ENCODE measurements at places on chromosomes 5 and 9. TPM values are rescaled to one million over a fixed set of nuclear protein-coding genes. Genes with fewer than 3 reads are reported as not detected.

DNA sequence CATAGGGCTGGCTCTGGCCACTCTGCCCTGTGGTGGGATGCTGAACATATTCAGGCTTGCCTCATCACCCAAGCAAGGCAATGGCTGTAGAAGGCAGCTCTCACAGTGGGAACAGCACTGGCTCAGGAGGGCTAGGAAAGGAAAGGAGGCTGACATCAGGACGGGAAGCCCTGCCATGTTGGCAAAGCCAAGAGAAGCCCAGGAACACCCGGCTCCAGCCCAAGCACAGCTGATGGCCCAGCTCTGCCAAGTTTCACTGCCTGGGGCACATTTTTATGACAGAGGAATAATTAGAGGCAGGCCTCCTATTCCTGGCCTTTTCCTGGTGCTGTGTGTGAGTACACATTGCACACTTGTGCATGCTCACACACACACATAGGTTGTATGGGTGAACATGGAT is 163.6 kb upstream of the SMIM23 start:
- no peak for DNase-seq

DNA sequence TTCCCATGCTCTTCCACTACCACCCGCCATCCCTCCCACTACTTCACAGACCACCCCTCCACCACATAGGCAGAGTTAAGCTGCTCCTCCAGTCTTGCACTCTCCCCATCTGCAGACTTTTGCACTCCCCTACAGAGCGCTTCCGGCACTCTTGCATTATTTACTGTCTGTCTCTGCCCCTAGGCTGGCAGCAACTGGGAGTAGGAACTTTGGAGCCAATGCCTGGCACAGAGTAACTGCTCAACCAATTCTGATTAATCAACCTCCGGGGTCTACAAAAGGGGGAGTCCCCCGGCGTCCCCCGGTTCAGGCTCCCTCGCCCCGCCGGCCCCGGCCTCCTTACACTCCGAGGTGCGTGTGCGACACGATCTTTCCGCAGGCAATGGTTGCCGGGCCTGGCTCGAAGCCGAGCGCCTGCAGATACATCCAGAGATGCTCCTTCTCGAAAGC is 498 bp downstream of the HAUS6 start:
- no peak for DNase-seq

SLC45A2 gene
- 0.40 TPM for polyA plus RNA-seq

GRCh38 chr5:142390334-142390733 is 65.5 kb upstream of the SPRY4 start:
- DNase-seq: no peak

GRCh38 chr5:88792144-88792840 is 90.7 kb downstream of the MEF2C start:
- no peak for DNase-seq

DNA sequence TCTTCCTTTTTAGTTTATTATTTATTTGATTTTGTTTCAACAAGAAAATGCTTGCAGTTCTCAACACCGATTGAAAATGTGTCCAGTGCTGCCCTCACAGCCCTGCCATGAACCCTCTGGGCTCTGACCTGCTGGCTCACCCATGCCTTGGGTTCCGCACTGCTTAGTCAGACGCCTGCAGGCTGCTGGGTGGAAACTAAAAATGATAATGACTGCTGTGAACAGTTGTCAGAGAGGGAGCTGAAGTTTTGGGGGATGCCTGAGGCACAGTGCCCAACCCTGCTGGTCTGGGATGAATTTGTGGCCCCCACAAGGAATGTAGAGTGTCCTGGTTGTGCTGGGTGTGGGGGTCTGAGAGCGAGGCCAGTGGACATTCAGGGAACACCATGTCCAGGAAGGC is 22.2 kb upstream of the CFAP157 start:
- DNase-seq: no peak

GRCh38 chr9:110086537-110086936 is 121.4 kb downstream of the C9orf152 start:
- DNase-seq: no peak

GRCh38 chr5:155595791-155596190 is 582.2 kb downstream of the KIF4B start:
- no peak for DNase-seq

DNA sequence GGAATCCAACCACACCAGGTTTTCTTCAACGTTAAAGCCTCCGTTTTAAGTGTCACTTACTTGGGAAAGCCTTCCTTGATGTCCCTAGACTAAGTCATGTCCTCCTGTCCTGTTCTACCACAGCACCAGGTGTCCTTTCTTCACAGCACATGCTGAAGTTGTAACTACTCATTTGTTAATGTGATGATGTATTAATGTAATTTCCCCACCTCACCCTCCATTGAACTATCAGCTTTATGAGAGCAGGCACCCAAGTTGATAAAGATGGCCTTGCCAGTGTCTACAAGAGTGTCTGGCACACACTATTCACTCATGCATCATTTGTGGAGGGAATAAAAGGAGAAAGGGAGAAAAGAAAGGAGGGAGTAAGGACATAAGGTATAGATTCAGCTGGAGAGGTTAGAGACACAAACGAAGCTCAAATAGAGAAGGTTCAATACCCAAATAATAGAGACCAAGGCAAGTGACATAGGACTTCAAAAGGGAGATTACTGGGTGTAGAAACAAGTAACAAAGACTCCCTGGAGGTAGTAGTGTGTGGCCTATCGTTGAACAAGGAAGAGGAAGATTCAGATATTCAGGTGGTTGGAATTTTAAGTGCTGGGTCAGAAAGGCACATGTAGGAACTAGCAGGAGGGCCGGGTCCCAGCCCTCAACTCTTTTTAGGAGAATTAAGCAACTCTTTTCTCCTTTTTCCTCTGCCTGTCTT is 6.6 kb downstream of the ITK start:
- no peak for DNase-seq

GABRG2 gene
- polyA plus RNA-seq: 0.04 TPM

DNA sequence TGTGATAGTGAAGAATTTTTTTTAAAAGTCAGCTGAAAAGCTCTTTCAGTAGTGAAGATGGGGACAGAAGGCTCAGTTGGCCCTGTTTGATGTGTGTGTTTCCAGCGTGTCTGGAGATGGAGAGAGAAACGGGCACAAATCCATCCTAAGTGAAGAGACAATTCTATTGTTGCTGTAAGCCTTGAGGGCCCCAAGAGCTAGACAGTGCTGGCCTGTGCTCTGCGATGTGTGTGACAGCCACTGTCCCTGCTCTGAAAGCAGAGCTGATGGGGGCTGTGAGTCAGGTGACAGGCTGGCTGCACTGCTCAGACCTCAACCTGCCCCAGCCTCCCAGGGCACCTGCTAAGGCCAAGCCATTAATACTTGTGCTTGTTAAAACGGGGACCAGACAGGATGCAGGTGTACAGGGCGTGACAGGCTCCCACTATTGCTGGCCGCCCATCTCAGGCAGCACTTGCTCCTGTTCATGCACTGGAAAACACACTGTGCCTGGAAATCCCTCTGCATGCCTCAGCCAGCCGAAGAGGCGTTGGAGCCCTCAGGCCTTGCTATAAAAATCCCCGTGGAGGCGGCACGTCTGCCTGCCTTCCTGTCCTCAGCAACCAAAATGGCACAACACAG is 44.6 kb upstream of the SEMA4D start:
- no peak for DNase-seq

DNA sequence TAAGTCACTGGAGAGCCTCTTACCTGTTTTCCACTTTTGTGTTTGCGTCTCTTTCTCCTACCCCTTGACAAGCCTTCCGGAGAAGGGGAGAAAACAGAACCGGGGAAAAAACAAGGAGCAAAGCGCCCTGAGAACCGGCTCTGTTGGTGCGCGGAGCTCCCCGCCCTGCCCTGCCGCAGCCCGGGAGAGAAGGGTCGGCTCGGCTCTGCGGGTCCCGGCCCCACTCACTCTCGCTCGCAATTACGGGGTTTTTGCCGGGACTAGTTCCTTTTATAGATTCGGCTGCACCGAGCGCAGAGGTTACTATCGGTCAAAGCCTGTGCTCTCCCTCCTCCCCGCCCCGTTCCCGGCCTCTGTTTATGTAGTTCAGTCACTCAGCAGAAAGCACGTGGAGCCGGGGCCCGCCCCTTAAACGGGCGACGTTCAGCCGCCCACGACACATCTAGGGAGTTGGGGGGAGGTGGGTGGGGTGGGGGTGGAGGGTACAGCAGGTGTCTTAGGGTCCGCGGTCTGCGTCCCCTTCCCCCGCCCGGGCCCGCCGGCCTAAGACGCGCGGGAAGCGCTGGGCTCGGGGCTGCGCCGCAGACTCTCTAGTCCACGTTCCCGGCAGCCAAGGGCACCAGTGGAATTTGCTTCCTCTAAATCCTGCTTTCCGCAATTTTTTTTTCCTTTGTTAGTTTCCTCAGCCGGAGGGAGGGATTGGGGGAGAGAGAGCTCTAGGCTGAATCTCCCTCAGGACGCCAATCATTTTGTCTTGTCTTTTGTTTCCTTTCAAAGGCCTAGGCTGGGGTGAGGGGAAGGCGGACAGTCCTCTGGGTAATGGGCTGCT is at the start of gene ABCA1:
Gene ABCA1, minus strand, starts transcription at position 244 of the 829 bp plus-strand sequence. CDS start 24,476 bp downstream, outside the sequence.
- DNase-seq: peak; percentile 87

HEMGN gene
- polyA plus RNA-seq: 3.3 TPM

FOXD1 gene
- polyA plus RNA-seq: 13.3 TPM

GRCh38 chr5:173954671-173955521 is 34.1 kb upstream of the C5orf47 start:
- DNase-seq: no peak

NUTM2G gene
- 0.59 TPM for polyA plus RNA-seq

DNA sequence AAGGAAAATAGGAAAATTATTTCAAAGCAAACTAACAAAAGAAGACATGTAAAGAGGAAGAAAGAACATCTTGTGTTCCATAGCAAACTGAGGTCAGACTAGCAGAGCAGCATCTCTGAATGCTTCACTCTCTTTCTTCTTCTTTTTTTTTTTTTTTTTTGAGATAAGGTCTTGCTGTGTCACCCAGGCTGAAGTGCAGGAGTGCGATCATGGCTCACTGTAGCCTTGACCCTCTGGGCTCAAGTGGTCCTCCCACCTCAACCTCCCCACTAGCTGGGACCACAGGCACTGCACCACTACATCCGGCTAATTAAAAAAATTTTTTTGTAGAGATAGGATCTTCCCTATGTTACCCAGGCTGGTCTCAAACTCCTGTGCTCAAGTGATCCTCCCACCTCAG is 36.6 kb downstream of the MELK start:
- no peak for DNase-seq

GARNL3 gene
- polyA plus RNA-seq: 13.0 TPM

DNA sequence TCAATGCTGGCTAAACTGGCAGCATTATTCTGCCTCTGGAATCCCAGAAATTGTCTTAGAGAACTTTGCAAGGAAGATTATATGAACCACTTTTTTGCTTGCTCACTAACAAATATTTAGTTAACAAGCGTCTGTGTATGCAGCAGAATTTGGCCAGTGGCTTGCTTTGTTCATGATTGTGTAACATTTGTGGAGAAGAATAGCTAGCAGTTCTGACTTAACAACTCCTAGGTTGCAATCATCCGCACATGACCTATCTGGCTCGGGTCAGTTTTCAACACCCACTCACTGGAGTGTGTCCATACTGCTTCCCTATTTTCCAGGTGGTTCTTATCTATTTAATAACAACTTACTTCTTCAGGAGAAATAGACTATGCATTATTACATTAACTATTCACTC is 98.5 kb downstream of the SNX18 start:
- no peak for DNase-seq

GRCh38 chr5:127311781-127312525 is 21.4 kb downstream of the MEGF10 start:
- no peak for DNase-seq

PCDHB2 gene
- polyA plus RNA-seq: 3.9 TPM

DNA sequence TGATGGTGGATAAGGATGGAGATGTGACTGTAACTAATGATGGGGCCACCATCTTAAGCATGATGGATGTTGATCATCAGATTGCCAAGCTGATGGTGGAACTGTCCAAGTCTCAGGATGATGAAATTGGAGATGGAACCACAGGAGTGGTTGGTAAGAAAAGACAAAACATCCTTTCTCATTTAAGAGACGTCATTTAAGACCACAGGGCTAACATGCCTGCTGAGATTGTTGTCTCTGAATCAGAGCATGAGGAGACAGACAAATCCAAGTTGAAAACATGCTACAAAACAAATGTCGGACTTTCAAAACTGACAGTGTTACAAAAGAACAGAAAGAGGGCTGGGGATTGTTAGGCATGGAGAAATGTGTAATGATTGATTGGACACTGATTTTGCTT is 4.6 kb downstream of the CCT5 start:
- DNase-seq: no peak

- no peak for DNase-seq
Measured at GRCh38 chr5:133114933-133115310, 63.1 kb downstream of the HSPA4 start.

DNA sequence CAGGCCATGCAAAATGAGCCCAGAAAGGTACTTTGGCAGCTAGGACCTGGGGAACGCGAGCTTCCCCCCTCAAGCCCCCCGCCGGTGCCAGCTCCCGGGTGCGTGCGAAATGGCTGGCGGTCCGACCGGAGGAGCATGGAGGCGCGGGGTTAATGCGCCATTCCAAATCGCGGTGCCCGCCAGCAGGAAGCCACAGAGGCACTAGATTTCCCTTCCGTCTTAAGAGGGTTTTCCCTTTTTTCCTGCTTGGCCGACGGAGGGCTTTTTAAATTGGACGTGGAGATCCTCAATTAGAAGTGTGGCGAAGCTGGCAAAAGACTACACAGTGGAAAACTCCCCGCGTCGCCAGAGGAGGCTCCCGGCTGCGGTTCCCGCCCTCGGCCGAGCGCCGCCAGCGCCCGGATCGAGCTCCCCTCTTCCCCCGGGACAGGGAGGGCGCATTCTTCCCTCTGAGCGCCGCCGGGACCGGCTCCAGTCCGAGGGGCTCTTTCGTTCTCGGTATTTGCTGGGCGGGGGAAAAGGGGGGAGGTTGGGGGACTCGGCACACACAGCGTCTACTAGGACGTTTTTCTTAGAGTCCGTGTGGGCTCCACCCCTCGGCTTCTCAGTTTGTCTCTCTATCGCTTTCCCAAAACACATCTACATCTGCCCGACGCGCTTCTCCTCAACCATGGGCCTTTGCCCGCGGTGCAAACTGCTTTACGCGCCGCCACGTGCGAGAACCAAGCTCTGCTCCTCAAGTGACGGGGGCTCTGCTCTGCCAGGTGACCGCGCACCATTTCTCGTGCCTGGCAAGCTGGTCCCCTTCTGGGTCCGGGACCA is 3.0 kb downstream of the GDNF start:
- DNase-seq: no peak

- no peak for DNase-seq
Measured at GRCh38 chr9:114823441-114823840, 17.6 kb upstream of the TNFSF15 start.

DNA sequence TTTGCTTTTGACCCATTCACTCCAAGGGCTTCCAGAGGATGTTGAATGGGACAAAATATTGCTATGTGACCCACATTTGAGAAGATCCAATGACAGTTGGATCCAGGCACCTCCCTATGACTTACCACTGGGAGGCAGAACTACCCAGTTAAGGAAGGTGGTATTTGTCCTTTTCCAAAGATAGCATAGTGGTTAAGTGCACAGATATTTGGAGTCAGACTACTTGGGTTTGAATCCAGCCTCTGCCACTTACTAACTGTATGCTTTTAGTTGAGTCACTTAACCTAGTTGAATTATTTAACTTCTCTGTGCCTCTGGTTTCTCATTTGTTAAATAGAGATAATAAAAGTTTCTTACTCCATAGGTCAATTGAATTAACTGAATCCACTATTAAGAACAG is 74.5 kb upstream of the PALM2AKAP2 start:
- DNase-seq: no peak

- DNase-seq: no peak
Measured at GRCh38 chr9:86445671-86446070, 91.5 kb upstream of the TUT7 start.

Measured in right renal pelvis (tissue), 4 donors.